ENCODE measurements at places on chromosomes 5 and 9.

- DNase-seq: no peak
Observed at GRCh38 chr9:21510806-21511205, 28.7 kb upstream of the IFNE start.

DNA sequence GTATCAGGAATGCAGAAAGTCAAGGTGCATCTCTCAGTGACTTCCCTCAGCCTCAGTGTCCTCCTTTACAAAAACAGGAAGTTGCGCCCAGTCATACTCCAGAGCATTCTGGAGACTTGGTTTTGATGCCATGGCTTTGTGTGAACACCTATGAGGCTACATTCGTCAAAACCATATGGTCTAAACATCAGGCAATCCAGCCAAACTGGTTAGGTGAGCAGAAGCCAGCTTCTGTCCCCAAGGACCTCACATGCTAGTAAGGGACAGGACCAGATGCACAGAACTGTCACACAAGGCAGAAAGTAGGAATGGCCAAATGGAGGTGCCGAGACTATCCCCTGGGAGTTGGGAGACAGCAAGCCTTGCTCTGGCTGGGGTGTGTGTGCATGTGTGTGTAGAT, 217.2 kb downstream of the MELK start:
- no peak for DNase-seq

- no peak for DNase-seq
Observed at GRCh38 chr9:125760537-125760936, 13.4 kb downstream of the PBX3 start.

GRCh38 chr9:13942695-13943094, 371.2 kb downstream of the NFIB start:
- DNase-seq: no peak

- no peak for DNase-seq
Observed at GRCh38 chr9:114256827-114257328, 66.0 kb upstream of the ORM1 start.

DNA sequence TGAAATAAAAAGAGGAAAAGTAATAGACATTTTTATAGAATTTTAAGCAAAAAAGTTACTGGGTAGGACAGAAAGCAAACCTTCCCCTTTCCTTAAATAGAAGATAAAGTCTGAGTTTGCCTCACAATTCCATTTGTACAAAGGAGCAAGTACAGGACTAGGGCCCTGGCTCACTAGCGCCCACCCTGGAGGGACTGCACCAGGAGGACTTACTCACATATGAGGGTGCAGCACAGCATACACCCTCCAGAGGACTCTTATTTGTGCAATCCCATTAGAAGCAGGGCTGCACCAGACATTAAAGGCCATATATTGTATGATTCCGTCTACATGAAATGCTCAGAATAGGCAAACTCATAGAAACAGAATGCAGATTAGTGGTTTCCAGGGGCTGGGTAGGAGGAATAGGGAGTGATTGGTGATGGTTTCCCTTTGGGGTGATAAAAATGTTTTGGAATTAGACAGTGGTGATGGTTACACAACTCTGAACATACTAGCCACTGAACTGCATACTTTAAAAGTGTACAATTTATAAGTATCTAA, 4.5 kb downstream of the REEP5 start:
- DNase-seq: no peak

DNA sequence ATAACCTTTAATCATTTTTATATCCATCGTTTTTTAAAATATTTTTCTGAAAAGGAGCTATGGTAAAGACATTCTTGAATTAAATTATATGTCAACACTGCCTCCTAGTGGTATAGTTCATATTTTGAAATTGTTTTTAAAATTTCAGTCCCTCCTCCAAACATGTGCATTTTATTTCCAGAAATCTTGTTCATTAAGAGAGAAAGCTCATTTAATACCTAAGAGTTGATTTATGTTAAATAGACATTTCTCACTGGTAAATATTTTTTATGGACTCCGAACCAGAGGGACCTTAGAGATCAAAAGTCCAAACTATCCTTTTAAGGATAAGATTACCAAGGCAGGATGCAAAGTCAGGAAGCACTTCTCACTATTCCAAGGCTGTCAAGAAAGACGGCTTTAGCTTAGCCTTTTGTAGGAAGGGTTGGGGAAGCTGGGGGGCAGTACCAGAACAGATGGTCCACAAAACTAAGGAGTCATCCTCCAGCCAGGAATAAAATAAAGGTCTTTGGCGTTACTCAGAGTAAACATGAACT, 21.6 kb downstream of the BHMT start:
- peak; percentile 76 for DNase-seq

- no peak for DNase-seq
Observed at GRCh38 chr5:61532983-61533382, 200.9 kb downstream of the ZSWIM6 start.

- no peak for DNase-seq
Observed at GRCh38 chr5:39500551-39501175, 75.9 kb upstream of the DAB2 start.

- peak; percentile 56 for DNase-seq
Observed at GRCh38 chr9:126472198-126472947, 141.4 kb upstream of the LMX1B start.

DNA sequence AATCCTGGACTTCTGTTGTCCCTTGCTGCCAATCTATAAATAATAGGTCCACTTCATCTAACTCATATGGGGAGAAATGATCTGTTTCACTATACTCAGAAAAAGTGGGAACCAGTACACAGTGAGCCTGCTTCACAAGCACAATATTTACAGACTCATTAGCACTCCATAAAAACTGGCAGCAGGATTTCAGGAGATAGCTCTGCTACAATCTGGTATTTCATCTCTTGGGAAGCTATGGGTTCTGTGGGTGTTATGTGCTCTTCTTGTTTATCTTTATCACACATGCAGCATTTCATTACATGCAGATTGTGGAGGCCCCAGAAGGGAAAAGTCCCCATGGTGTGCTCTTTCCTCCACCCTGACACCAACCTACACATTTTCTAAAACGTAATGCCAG, 33.2 kb downstream of the UGT3A2 start:
- DNase-seq: no peak

DNA sequence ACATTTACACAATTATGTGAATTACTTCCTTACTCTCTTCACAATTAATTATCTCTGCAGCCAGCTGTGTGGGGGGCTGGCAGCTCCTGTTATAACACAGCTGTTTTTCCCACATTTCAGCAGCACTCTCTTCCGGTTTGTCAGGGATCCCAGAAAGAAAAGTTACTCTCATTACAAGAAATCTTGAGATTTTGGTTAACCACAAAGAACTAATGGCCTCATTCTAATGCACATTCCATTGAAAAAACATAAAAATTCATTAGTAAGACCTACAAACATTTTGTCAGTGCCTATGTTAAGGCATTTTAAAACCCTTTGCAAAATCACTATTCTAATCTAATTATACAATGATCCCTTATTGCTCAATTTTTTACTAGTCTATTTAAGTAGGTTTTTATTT, 64.1 kb downstream of the PDE4D start:
- DNase-seq: peak; percentile 24

DNA sequence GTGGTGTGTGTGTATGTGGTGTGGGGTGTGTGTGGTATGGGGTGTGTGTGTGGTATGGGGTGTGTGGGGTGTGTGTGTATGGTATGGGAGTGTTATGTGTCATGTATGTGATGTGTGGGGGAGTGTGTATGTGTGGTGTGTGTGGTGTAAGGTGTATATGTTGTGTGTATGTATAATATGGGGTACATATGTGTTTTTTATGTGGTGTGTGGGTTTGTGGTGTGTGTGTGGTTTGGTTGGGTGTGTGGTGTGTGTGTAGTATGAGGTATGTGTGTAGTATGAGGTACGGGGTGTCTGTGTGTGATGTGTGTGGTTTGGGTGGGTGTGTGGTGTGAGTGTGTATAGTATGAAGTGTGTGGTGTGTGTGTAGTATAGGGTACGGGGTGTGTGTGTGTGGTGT, 11.4 kb downstream of the ECSCR start:
- no peak for DNase-seq

GRCh38 chr5:111580956-111581355, 68.6 kb upstream of the STARD4 start:
- no peak for DNase-seq

DNA sequence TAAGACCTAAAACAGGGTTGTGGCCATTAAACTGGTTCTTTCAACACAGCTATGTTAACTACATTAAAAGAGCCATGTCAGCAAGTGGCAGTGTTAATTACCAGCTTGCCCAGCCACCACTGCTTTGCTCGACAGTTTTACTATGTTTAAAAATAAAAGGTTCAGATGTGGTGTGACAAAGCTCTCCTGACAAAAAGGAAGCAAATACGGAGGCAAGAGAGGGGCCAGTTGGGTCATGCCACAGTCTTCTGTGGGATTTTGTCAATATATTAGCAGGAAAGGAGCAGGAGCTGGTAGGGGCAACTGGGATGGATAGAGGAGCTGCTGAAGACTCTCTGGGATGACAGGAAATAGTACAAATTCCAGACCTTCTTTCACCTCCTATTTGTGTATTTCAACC, 113.5 kb upstream of the PCA3 start:
- no peak for DNase-seq

GRCh38 chr5:7894439-7894838, 25.5 kb downstream of the MTRR start:
- DNase-seq: no peak
